ENCODE measurements at places on chromosomes 13 and 19.
A peak's percentile ranks its signal among the peaks of the same experiment; 100 is the strongest.

GRCh38 chr13:23778879-23779278, 110.3 kb downstream of the MIPEP start:
- no peak for DNase-seq

DNA sequence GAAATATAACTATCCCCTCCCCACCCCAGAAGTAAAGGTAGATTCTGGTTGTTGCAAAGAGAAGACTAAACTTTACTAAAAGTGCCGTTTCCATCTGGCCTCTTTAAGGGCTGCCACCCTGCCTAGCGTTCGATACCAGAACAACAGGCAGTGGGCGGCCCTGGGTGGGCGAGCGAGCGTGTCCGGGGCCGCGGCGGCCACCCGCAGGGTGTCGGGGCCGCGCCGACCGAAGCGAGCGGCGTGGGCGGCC, 2.6 kb downstream of the FGF9 start:
- DNase-seq: no peak

DNA sequence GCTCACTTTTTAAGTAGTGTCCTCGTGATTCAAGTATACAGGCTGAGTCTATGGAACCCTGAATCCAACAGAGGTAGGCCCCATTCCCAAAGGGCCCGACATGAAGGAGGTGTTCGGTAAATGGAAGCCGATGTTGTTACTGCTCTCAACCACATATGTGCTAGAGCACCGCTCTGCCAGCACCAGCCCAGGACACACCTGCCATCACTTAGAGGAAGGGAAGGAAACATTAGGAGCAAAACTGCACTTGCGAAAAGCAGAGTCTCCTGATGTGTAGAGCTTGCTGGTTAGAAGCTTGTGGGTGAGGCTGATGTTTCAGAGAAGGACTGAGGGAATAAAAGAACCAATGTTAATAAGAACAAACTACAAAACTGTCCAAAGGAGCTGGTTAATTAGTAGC, 9.4 kb upstream of the CCDC97 start:
- no peak for DNase-seq

GRCh38 chr19:30864391-30865215, 484.6 kb downstream of the TSHZ3 start:
- no peak for DNase-seq

DNA sequence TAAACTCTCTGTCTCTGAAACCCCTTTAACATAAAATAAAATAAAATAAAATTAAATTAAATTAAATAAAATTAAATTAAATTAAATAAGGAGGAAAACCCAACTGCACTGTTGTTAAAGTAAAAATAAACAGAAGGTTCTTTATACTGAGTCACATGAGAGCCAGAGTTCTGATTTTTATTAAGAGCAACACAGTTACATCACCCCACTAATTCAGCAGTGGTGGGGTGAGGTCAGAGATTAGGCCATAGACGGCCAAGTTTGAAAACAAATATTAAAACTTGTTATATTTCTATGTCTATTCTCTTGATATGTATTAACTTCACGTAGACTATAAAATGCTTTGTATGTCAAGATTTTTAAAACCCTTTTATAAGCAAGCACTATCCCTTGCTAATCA, 59.5 kb downstream of the MYCBP2 start:
- DNase-seq: no peak

DNA sequence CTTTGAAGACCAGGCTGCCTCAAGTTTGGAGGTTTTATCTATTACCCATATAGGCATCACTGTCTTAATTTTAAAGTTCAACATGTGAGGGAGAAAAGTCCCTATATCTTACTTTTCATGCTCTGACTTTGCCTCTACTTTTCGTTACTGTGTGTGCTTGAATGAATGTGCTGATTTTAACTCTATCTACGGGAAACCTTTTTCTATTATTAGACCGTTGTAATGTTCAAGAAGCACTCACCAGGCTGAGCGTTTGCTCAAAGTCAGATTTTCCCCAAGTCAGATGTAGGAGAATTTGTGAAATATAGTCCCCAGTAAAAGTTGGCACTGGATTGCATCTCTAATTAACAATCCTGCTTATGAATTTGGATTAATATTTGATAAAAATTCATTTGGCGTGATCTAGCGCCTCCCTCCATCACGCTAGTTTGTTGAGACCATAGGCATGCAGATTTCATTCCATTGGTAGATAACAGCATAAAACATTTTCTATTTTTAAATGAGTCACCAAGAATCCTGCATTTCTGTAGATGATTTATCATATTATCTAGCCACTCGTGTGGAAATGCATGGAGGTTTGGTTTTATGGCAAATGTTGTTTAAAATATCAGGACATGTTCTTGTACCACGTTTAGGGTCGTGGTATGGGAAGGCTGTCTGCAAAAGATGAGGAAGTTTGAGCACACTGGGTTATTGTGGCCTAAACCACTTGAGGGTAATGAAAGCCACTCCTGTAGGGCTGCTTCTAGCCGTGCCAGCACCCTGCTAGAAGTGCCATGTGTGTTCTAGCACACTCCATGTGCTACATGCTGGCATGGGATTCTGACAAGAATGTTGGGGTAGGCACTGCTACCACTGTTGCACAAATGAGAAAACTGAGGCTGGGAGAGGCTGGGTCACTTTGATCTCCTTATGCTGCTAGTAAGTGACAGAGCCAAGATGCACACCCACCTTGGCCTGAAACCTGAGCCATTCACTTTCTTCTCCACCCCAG, 179.4 kb downstream of the FGF9 start:
- no peak for DNase-seq

DNA sequence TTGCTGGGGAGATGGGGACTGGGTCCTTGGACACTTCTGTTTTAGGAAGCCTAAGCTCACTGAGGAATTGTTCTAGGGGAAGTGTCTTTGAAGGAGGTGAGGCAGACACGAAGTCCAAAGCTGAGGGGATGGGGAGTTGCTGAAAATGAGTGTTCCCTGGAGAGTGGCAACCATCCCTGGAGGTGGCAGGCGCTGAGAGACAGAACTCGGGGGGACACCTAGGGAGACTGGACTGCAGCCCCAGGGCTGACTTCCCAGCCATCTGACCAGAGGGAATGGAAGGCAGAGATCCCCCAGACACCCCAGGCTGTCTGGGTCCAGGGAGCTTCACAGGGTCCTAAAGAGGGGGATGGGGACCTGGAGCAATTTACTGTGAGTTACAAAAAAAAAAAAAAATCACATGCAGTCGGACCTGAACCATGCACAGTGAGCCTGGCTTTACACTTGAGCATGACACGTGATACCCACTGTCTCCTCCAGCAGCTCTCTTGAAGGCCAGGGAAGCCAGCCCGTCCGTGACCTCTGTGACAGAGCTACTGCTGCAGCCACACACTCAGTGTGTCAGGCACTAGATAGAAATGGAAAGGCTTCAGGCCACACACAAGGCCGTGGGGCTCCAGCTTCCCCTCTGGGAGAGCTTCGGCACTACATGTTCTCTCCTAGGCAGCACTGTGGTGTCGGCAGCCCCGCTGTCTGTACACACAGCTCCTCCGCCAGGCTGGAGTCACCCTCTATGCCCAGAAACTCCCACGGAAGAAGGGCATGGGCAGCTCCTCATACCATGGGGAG, 77.1 kb upstream of the KCTD15 start:
- DNase-seq: peak; percentile 23

DNA sequence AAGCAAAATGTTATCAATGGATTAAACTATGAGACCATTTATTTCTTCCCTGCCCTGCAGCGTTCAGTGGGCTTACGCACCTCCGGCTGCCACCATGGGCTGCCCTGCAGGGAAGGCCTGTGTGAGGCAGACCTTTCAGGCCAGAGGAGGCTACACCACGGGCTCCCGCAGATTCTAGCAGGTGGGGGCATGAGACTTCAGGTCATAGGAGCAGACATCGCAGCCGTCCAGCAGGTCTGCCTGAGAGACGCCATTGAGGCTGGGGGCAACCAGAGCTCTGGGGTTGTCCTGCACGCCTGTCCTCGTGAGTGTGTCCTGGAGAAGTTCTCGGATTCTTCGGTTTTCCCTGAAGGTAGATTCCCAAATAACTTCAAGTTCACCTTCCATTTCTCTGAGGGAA, 9.4 kb upstream of the SLC7A9 start:
- peak; percentile 18 for DNase-seq

- no peak for DNase-seq
Observed at GRCh38 chr13:24192057-24192810, 31.7 kb downstream of the SPATA13 start.

- no peak for DNase-seq
Observed at GRCh38 chr13:95192998-95193397, 108.3 kb downstream of the ABCC4 start.

DNA sequence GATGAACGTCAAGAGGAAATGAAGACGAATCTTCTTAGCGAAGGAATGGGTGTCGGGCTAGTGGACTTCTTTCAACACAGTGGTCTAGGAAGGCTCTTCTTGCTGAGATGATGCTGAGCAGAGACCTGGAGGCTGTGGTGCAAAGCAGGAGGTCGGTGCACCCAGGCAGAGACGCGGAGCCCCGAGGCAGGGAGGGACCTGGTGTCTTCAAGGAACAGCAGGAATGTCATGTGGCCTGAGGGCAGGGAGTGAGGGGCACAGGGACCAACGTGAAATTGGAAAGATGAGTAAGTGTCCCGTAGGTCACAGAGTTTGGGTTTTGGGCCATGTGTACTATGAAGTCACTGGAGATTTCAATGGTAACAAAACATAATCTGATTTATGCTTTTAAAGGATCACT, 11.4 kb upstream of the CDC42EP5 start:
- no peak for DNase-seq

DNA sequence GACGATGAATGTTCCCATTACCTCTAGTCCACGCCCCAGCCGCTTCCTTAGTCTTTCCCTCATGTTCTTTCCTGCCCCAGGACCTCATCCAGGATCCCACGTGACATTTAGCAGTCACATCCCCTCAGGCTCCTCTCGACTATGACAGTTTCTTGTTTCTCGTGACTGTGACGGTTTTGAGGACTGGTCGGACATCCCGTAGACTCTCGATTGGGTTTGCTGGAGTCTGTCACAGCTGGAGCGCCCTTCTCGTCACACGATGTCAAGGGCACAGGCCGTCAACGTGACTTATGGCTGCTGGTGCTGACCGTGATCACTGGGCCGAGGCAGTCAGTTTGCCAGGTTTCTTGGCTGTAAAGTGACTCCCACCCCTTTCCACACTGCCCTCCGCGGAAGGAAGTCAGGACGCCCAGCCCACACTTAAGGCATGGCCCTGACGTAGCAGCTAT, 22.8 kb downstream of the ELAVL1 start:
- DNase-seq: no peak
